ENCODE measurements at places on chromosomes 11 and 22.

DNA sequence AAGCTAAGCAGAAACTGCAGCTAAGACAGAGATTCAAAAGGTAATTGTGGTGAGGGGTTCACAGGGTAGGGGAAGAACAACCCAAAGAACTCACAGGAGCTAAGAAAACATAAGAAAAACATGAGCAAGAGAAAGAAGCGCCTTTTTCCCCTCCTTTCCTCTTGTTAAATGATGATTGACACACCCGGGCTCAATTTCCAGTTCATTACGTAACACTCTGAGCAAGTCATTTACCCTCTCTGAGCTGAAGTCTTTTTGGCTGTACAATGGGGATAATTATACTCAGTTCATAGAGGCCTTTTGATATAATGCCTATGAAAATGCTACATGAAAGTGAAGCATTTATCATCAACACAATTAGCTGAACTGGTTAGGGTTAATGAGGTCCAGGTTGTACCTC lies 17.2 kb downstream of the LRP4 start:
- DNase-seq: no peak

DNA sequence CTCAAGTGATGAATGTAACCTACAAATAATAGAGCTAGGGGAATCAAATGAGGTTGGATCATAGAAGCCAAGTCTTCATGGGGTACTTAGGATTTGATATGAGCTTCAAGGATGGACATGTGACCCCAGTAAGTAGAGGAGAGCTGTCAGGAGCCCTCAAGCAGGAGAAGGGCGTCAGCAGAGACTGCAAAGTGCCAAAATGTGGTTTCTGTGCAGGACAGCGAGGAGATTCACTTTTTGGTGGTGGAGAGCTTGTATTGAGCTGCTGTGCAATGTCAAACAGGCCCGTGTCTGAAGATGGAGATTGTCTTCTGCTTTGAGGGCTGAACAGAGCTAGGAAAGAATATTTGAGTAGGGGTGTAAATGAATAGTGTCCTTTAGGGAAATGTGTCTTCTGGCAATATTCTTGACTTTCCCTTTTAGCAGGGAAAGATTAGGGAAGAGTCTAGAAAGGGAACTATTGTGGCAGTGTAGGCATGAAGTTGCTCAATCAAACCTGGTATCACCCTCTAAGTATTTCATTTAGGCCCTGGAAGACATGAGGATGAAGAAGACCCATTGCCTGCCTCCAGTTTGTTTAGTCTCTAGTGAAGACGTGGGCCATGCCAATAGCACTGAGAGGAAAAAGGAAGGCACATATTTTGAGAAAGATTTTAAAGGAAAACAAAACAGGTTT lies 31.2 kb upstream of the SORL1-AS1 start:
- DNase-seq: no peak

DNA sequence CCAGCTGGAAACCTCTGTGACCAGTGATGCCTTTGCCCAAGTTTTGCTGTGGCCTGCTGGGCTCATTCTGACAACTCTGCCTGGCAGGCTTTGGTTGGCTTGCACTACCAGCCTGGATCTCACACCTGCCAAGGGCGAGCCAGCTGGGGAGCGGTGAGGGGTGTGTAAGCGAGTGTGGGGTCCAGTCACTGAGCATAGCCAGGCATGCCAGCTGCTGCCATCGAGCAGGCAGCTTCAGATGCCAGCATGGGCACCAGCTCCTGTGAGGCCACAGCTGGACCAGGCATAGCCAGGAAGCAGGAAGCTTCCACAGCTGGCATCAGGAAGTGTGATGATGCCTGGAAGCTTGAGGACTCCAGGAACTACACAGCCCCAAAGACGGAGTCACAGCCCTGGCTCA lies 1674.6 kb downstream of the LRRC4C start:
- DNase-seq: no peak

GRCh38 chr22:18954990-18955571 lies 19.0 kb upstream of the PRODH start:
- no peak for DNase-seq

DNA sequence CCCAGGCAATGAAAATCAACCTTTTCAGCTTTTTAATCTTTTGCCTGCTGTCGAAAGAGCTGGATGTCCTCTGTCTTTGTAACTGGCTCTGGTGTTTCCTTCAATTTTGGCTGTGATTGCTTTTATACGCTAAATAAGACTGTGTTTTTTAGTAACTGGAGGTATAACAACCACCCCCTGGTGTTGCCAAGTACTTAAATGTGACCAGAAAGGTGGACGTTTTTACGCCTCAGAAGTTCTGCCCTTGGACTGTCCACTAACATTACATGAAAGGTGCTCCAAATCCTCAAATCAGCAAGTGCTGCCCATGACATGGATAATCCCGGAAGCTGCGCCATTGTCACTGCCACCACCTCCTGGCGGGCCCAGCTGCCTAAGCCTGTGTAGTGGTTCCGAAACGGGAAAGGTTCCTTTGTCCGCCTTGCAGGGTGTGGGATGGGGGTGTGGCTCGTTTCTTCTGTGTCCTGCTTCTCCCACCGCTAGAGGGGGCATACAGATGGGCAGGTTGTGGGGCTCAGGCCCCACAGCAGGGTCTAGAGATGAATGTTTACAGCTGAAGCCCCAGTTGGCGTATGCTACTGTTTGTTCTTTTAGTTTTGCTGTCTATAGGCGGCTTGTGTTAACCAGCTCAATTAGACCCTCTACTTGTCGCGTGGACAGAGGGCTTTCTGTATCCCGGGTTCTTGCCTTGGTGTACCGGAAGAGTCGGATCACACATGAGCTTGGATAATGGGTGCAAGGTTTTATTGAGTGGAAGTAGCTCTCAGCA lies 82.2 kb upstream of the SEPTIN5 start:
- no peak for DNase-seq

GRCh38 chr11:95058621-95059020 lies 8.1 kb upstream of the SRSF8 start:
- DNase-seq: no peak

DNA sequence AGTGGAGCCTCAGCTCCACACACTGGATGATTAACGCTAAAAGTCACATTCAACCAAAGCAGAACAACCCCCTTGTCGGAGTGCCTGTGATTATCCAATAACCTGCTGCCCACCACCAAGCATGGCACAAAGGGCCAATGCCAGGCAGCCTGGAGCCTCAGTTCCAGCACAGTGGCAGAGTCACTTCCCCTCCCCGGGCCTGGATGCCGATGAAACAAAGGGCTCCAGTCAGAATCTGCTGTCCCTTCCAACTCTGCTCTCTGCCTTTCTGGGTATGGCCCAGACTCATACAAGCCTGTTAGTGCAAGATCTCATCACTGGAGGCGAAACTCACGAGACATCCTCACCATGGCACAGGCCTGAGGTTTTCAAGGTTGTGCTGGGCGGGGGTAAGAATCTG lies 52.1 kb downstream of the CLTCL1 start:
- no peak for DNase-seq

DNA sequence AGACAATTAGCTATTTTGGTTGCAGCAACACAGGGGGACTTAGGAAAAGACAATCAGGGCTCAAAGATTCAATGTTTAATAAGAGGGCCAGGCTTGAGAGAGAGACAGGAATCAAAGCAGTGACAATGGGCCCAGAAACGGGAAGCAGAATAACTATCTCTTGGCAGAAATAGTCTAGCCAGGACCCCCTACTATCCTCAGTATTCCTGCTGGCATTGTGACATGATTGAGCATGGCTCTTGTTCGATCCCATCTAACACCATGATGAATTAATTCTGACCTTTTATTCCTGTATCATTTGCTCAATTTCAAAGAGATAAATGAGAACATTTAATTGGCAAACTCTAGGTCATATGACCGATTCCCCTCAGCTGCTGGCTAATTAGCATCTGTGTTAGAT lies 12.8 kb upstream of the ANO5 start:
- no peak for DNase-seq

DNA sequence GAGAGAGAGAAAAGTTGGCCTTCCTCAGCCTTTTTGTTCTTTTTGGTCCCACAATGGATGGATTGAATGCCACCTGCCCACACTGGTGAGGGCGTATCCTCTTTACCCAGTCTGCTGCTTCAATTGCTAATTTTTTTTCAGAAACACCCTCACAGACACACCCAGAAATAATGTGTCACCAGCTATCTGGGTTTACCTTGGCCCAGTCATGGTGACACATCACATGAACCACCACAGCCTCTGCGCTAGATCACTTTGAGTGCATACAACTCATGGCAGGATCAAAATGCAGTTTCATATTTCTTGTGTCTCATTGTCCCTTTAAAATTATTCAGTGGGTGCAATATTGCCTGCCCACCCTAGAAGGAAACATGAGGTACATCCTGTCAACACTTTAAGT lies 63.3 kb downstream of the ADAMTS15 start:
- DNase-seq: no peak

Data from SHP77 treated with DMSO at 0.1 percent for 48 hours (cell line).